ENCODE measurements at places on chromosomes 3 and 15.

- no peak for DNase-seq
Measured at GRCh38 chr3:14299767-14300166, 102.6 kb upstream of the SLC6A6 start.

- DNase-seq, result no peak
Measured at GRCh38 chr3:180530276-180530675, 71.7 kb upstream of the TTC14 start.

GRCh38 chr3:16266714-16267113 lies 1.7 kb downstream of the OXNAD1 start:
- DNase-seq, result no peak

DNA sequence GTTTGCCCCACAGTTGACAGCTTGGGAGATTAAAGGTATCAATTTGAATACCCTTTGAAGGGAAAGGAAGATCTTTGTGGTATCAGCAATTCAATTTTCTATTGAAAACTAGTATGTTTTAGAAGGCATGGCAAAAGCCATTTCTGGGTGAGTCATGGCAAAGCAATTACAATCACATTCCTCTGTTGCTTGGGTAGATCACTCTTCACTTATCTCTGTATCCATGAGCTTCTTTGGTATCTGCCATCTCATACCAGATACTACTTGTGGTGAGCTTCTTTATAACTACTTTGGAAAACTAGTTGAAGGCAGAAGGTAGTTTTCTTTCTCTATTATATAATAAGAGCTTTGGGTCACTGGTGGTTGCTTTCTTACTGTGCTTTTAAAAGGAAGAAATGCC lies 28.3 kb upstream of the LSAMP start:
- no peak for DNase-seq

DNA sequence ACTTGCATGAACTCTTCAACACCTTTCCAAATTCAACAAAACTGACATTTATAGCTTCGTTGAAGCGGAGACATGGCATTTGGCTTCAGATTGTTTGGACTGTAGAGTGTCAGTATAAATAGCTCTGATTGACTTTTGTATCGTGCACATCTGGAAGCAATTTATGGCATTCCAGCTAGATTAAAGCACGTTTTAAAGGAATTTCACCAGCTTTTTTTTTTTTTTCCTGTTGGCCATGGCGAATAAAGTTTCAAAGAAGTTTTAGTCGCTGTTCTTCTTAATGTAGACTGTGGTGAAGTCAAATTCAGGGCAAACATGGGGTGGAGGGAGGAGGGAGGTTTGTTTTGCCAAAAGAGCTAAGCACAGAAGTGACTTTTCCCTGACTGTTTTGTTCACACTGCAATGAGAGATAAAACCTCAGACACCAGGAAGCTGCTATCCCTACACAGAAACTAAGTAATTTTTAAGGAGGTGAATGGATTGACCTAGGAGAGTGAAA lies 391.0 kb upstream of the RARB start:
- no peak for DNase-seq

All from activated CD4-positive, alpha-beta T cell treated with anti-CD3 and anti-CD28 coated beads, Interleukin-2, Interleukin-6, amounts not matched to agents 100 ng/mL and 50 ng/mL, durations not matched to agents 16 hours and 8 hours (primary cell).